Ureter (tissue), 1 donor: ENCODE measurements at places on chromosomes 7 and 10. TPM values are rescaled to one million over a fixed set of nuclear protein-coding genes. Genes with fewer than 3 reads are reported as not detected.
A peak's percentile ranks its signal among the peaks of the same experiment; 100 is the strongest.

UNCX gene
- not detected for total RNA-seq

DNA sequence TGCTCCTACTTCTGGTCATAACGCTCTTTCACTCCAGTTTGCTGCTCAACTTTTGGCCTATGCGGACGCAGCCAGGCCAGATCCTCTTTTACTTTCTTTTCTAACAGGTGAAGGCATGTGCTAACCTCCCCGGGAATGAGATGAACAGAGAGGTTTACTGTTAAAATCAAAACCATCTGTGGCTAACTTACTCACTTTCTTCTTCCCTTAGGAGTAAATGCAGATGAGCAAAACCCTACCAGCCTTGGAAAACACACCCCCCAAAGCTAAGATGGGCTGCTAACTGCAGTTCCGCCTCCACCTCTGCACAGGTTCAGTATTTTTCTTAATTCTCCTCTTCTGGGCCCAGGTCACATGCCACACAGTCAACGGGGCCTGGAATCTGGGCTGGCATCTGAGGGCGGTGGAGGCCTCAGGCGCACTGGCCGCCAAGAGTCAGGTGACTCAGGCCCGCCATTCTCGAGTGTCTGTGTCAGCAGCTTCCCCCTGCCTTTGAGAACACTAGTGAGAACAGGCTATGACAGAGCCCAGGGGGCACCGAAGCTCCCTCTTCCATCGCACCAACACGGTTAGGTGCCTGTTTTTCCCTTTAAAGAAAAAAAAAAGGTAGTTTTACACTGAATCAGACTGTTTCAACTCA is 11.1 kb downstream of the FAM53B start:
- peak; percentile 74 for DNase-seq

MMD2 gene
- total RNA-seq = not detected

DNA sequence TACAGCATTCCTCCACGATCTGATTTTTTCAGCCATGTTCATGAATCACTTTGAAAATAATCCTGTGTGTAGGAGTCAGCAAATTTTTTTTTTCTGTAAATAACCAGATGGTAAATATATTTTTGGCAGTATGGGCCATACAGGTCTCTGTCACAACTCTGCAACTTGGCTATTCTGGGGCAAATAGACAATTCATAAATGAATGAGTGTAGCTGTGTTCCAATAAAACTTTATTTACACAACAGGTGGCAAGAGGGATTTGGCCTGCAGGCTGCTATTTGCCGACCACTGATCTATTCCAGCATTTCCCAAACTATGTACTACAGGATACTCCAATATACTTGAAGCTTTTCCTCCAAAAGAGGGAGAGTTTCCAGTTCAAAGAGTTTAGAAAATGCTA is 78.7 kb upstream of the SVIL start:
- no peak for DNase-seq

DNA sequence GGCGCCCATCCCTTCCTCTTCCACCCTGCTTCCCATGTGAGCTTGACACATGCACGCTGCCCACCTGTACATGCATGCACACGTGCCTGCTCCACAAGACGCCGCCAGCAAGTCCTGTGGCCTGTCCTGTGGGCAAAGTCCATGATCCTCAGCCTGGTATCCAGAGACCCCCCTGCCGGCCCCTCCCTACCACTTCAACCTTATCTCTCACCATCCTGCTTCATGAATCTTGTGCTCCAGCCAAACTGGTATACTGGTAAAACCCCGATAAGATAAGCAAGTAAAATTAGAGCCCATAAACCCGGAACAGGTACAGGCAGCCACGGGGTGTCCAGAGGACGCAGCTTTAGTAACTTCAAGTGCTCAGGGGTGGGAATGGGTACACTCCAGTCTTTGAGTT is 11.8 kb upstream of the TBXAS1 start:
- no peak for DNase-seq

GRCh38 chr10:112601214-112602090 is 154.4 kb downstream of the VTI1A start:
- no peak for DNase-seq

GRID2IP gene
- 2.6 TPM for total RNA-seq

- no peak for DNase-seq
Observed at GRCh38 chr7:31692451-31692850, 5.4 kb downstream of the PPP1R17 start.

DNA sequence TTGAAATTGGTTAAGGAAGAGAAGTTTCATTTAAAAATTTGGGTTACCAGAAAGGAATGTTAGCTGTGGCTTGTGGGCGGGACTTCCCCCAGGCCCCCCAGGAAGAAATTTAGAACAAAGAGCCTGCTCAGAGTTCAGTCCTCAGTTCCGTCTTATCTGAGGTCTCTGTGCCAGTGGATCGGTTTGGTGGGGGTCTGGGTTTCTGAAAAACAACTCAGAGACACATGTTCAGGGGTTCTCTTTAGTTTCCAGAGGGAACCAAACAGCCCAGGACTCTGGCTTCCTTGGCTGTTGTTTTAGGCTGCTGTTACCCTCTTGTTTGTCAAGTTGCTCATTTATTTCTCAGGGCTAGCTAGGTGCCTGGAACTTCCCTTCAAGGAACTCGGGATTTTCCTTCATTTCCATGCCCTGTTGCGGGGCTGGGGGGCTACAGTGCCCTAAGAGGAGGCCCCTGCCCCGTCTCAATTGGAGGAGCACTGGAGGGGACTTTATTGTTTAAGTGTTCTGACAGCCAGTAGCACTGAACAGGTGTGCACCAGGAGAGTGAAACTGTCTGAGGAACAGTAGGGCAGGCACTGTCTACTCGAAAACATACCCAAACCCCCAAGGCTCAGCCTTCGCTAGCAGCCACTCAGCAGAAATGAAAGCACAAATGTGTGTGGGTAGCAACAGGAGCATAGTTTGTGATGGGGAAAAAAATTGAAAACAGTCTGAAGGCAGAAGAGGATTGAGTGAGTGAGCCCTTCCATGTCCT is 59.9 kb downstream of the ALOX5 start:
- no peak for DNase-seq

- no peak for DNase-seq
Observed at GRCh38 chr10:131430716-131431412, 119.3 kb upstream of the TCERG1L start.

DNA sequence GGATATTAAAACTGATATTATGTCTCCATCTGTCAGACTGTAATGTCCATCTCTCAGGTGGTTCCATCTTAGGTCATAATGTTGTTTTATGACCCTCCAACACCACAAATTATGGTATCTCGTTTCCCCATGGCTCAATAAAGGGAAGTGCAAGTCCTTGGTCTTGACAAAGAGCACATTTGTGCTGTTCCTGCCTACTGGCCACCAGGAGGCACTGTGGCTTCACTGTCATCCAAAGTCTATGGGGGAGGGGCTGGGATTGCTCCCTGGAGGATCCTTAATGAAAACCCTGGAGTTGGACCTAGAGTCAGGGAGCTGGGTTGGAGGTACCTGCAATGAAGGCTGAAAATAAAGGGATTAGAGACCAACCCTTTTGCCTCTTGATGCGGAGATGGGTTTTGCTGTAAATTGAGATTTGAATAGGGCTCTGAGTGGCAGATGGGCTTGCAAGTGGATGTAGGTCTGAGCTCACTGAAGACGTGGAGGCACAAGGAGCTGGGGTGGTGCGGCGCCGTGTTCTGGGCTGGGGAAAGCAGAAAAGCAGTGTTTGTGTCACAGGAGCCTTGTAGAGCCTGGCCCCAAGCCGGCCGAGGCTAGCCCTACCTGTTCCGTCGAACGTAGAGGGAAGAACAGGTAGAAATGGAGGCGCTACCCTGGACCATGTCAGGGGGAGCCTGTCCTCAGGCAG is 180.5 kb upstream of the PRSS58 start:
- DNase-seq = no peak

GRCh38 chr10:71312811-71313789 is 6.0 kb upstream of the SLC29A3 start:
- DNase-seq = peak; percentile 71

DNA sequence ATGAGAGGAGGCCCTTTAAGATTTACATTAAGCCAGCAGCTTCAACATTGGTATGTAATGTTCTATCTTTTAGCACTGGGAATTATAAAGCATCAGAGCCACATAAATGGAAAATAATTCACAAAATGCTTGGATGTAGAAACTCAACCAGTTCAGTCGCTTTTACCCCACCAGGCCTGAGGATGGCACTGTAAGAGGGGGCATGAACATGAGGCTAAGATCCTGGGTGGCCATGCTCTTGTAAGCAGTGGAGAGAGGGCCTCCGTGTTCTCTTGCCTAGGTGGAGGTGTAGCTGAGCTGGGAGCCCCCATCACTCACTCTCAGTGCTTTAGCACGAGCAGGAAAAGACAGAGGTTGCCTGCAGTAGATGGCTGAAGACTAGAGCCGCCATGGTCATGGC is 238.8 kb downstream of the FANK1 start:
- no peak for DNase-seq

DNA sequence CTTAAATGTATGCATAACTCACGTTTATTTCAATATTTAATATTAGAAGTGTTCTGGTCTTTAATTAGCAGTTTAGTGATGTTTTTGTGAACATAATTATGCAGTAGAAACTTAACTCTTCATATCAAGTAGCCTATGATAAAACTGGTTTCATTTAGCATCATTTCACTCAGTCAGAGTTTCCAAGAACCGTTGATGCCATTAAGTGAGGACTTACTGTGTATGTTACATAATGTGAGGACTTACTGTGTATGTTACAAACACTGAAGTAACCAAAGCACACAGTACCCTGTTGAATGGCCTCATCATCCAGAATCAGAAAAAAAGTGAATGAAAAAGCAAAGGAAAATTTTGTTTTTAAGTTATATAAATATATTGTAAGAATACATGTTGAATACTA is 32.9 kb upstream of the PBLD start:
- DNase-seq = no peak

ELMO1 gene
- total RNA-seq = 51.9 TPM

FAM180A gene
- 1.1 TPM for total RNA-seq

PODXL gene
- 64.4 TPM for total RNA-seq

- DNase-seq = no peak
Observed at GRCh38 chr10:24930427-24930826, 22.0 kb downstream of the PRTFDC1 start.

GJD4 gene
- total RNA-seq = not detected

GRCh38 chr10:57972783-57973182 is 294.9 kb downstream of the IPMK start:
- DNase-seq = no peak

DNA sequence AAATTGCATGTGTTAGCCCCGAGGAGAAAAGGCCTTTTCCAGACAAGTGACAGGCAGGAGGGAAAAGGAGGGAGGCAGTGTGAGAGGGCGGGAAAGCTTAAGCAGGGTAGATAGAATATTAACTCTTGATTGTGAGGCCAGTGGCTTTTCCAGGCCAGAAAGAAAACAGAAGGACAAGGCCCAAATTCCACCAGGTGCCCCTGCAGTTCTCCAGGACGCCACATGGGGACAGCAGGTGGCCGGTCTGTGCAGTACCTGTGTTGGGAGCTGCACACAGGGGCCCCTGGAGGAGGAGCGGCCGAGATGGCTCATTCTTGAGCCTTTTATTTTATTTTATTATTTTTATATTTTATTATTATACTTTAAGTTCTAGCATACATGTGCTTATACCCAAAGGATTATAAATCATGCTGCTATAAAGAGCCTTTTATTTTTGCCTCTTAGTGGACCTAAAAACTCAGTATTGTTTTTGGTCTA is 141.3 kb upstream of the KLF14 start:
- DNase-seq = no peak

- DNase-seq = no peak
Observed at GRCh38 chr10:80730522-80730921, 192.8 kb downstream of the SH2D4B start.

- no peak for DNase-seq
Observed at GRCh38 chr10:44761076-44761475, 150.1 kb upstream of the TMEM72 start.

- DNase-seq = no peak
Observed at GRCh38 chr7:147041438-147041837, 924.8 kb downstream of the CNTNAP2 start.

DNA sequence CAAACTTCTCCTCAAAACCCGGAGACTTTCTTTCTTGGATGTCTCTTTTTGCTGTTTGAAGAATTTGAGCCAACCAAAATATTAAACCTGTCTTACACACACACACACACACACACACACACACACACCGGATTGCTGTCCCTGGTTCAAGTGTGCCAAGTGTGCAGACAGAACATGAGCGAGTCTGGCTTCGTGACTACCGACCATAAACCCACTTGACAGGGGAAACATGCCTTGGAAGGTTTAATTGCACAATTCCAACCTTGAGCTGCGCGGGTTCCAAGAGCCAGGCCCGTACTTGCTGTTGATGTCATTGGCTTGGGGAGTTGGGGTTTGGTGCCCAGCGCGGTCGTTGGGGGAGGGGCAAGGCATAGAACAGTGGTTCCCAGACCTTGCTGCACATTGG is 1.7 kb downstream of the EGFR start:
- DNase-seq = peak; percentile 77
